ENCODE measurements at places on chromosomes 13 and 19.

DNA sequence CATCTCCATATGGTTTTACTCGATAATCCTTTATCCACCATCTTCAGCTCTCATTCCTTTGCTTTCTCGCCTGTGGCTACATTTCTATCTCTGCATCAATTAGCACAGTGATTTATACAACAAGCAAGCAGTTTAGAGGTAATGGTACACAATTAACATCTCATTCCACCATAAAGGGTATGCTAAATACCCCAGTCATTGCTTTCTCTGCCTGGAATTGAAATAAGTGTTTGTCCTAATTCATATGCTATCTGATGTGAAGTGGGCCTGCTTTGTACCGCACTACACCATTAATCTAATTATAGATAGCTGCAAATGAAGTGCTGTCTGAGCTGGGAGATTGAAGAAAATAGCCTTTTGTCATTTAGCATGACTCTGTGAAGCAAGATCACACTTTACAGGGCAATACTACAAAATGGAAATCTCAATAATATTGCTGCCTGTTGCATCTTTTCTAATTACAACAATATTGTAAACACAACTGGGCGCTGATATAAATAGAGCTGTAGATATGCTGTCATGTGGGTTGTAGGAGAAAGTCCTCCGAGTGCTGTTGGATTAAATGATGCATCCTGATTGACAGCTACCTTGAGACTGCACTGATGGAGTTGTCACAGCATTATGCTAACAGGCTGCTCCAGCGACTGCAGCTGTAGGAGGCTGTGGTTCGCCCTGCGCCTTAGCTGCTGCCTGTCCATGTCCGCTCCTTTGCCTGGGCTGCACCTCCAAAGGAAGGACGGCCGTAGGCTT is 78.2 kb downstream of the GGACT start:
- DNase-seq = no peak

- DNase-seq = no peak
Observed at GRCh38 chr13:32535748-32536147, 2.8 kb downstream of the N4BP2L2 start.

DNA sequence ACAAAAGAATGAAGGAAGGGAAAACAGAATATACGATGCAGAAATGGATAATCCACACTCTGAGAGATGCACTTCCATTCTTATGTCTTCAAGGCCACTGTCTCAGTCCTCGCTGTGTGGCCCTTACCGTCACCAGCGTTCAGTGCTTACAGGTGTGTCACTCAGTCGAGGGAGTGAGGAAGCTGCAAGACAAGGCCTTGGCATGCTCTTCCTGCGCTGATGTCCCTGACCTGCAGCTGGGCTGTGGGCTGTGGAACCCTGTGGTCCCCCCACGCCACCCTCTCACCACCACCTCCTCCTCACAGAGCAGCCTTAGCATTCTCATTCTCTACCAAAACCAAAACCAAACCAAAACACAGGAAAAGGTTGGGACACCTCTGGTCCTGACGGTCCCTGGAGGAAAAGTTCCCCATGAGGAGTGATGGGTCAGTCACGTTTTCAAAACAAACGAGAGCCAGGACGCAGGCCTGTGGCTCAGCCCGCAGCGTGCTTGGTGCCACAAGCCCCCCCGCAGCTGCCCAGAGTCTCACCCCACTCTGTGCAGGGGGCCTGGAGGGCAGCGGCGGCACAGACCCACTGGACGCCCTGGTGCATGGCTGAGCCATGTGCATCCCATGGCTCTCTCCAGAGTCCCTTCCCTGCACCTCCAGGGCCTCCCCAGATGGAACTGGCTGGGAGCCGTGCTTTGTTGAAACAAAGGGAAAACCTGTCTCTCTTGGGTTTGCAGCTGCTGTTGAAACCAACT is 48.2 kb upstream of the GPR183 start:
- no peak for DNase-seq

- DNase-seq = no peak
Observed at GRCh38 chr13:43339805-43340550, 316.6 kb downstream of the DNAJC15 start.

DNA sequence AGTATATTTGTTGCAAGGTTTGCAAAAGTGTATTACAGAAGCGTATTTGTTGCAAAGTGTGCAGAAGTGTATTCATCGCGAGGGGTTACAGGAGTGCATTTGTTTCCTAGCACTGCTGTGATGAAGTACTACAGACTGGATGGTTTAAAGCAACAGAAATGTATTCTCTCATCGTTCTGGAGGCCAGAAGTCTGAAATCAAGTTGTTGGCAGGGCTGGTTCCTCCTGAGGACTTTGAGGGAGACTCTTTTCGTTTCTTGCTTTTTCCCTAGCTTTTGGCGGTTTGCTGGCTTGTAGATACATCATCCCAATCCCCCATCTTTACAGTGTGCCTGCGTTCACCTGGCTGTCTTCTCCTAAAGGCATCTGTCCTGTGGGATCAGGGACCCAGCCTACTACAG is 127.9 kb upstream of the USP29 start:
- DNase-seq = no peak

Data from NCI-H1694 treated with DMSO at 0.1 percent for 48 hours (cell line).